Mesothelial cell of epicardium (in vitro differentiated cells): ENCODE measurements at places on chromosomes 12 and 14.
A peak's percentile ranks its signal among the peaks of the same experiment; 100 is the strongest.

DNA sequence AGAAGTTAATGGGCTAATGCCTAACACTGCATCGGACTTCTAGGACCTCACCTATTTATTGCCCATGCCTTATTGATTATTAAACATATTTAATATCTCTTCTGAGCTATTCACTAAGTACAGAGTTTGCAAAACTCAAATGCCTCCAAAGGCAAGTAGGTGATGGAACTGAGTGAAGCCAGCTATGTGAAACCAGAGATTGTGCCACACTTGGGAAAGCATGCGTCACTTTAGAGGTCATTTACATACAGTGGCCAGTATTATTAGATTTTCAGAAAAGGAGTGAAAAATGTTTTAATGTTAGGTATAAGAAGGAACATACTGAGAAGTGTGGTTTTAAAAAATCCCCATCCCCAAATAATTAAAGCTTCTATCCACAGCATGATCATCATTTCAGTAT is 27.7 kb downstream of the PDE6H start:
- DNase-seq = no peak

GRCh38 chr12:90987101-90987500 is 17.7 kb downstream of the EPYC start:
- no peak for DNase-seq

GRCh38 chr12:54051874-54052437 is 1.7 kb upstream of the HOXC4 start:
- DNase-seq = no peak

DNA sequence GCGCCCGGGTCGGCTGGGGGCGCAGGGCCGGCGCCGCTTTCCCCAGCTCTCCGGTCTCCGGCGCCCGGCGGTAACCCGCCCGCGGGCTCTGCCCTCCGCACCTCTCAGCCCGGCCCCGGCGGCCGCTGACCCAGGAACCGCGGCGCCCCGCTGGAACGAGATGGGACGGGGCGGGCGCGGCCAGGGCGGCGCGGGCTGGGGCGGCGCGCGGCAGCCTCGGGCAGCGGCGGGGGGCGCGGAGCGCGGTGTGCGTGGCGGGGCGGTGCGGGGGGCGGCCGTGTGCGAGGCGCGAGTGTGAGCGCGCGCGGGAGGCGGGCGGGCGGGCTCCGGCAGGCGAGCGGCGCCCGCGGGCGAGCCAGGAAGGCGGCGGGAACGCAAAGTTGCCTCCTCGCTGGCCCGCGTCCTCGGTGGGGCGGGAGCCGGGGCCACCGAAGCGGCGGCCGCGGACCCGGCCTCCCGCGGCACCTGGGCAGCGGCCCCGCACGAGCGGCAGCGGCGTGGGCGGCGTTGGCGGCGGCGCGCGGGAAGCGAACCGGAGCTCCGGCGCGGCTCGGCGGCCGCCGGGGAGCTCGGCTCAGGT is 671 bp upstream of the DIO3 start:
- DNase-seq = no peak

- DNase-seq = peak; percentile 39
Observed at GRCh38 chr14:101476916-101477553, 84.3 kb upstream of the DIO3 start.

GRCh38 chr14:65339866-65340265 is 72.7 kb upstream of the FUT8 start:
- DNase-seq = no peak

DNA sequence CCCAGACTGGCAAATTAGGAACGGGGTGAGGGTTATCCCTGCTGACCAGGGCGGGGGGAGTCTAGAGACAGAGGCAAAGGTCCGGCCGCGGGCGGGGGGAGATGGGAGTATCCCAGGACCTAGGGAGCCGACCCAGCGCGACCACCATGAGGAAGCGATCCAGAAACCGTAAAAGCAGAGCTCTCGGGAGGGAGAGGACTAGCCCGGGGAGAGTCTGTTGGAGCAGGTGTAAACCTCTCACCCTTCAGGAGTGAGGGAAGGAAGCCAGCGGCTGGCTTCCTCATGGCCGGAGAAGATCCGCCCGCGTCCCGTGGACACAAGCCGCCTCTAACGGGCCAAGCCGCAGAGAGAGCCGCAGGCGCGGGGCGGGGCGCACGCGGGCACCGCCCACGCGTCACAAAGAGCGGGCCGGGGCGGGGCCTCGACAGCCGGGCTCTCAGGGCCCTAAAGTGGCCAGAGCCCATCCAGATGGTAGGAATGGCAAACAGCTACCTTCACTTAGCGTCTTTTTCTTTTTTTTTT is at the start of gene ACRBP:
Gene ACRBP (minus strand): TSS at position 350 of the 522 bp plus-strand sequence. CDS start 66 bp downstream, at position 284.
- DNase-seq = no peak

DNA sequence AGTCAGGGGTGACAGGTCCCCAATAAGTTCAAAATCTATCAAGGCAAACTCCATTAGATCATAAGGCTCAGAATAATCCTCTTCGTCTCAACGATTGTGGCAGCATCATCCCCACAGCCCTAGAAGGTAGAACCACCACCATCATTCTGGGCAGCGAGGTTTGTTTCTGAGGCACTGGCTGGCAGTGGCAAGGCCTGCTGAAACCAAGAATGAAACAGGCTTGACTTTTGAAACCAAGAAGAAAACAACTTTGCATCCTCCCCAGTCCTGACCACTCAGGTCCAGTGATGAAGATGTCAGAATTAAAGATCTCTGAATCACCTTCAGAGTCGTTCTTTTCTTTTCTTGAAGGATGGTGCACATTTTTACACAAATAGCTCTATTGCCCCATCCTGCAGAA is 152.6 kb upstream of the SYT1 start:
- DNase-seq = no peak
